H1 (cell line): ENCODE measurements at places on chromosomes 12 and 14. TPM values are rescaled to one million over a fixed set of nuclear protein-coding genes. Genes with fewer than 3 reads are reported as not detected.

The NFE2 gene
- polyA plus RNA-seq: 6.1 and 8.3 TPM in 2 replicates

DNA sequence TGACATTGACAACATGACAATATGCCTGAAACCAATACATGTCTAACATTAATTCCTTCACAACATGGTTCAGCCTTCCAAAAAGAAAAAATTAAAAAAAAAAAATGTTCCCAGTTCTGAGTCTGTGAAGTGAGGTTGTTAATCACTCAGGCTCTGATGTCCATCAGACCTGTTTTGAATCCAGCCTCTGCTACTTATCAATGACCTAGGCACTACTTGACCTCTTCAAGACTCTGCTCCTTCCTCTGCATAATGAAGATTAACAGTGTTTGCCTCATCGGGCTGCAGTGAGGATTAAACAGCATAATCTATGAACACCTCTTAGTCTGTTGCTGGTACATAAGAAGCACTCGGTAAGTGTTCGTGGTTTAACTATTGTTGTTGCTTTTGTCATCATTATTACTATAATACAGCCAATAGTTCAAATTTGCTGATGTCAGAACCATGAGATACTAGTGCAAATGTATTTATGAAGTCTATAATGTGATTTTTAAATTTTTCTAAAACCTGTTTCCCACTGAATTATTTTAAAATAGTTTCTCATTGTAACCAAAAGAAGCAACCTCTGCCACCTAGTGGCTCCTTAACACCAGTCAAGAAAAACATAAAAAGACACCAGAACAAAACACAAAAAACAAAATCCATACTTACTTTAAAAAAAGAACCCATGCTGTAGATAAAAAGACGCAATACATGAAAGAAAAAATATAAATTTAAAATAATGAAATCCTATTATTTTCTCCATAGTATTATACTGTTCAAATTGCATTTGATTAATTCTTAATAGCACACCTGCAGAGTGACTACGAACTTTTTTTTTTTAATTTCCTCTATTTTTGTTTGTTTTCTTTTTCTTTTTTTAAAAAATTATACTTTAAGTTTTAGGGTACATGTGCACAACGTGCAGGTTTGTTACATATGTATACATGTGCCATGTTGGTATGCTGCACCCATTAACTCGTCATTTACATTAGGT is 20.3 kb upstream of the TMX1 start:
- no peak for DNase-seq
- H3K36me3 ChIP-seq: no peaks in the 10 kb centered on the region
- H3K4me1 ChIP-seq: no peaks in the 10 kb centered on the region
- no peaks in the 10 kb centered on the region for H3K27me3 ChIP-seq

DNA sequence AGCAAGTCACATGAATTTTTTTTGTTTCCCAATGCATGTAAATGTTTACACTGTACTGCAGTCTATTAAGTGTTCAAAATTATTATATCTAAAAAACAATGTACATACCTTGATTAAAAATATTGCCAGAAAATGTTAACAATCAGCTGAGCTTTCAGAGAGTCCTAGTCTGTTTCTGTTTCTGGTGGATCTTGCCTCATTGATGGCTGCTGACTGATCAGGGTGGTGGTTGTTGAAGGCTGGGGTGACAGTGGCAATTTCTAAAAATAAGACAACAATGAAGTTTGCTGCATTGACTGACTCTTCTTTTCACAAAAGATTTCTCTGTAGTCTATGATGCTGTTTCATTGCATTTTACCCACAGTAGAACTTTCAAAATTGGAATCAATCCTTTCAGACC is 16.6 kb upstream of the KLRD1 start:
- H3K4me1 ChIP-seq: no peaks in the 10 kb centered on the region
- no peaks in the 10 kb centered on the region for H3K27me3 ChIP-seq
- no peak for DNase-seq
- H3K36me3 ChIP-seq: no peaks in the 10 kb centered on the region

DNA sequence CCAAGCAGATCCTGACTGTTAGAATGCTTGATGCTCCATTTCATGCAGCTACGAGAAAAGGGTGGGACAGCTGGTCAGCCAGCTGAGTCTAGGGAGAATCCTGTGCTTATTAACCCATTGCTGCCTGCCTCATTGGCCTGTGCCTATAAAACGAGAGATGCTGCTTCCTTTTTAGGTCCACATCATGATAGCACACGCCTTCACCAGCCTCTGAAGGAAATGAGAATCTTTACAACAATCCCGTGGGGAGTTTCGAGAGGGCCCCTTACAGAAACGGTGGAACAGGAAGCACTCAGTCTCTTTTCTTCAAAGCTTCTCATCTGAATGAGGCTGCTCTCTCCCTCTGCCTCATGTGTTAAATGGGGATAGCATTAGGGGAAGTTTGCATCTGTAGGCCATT is 147.3 kb upstream of the RFLNA start:
- H3K27me3 ChIP-seq: no peaks in the 10 kb centered on the region
- 0 out of 2 replicates have a peak, but pooled peaks cover 3% of the 10 kb centered on the region for H3K36me3 ChIP-seq
- no peak for DNase-seq
- no peak overlapping the region for H3K27ac ChIP-seq
- H3K4me1 ChIP-seq: no peaks in the 10 kb centered on the region; the same call in 1 of the 2 replicates

GRCh38 chr12:884746-885414 is 64.6 kb downstream of the RAD52 start:
- H3K27ac ChIP-seq: no peak overlapping the region
- no peak overlapping the region for H3K4me3 ChIP-seq
- H3K36me3 ChIP-seq: peaks cover 65% of the 10 kb centered on the region

DNA sequence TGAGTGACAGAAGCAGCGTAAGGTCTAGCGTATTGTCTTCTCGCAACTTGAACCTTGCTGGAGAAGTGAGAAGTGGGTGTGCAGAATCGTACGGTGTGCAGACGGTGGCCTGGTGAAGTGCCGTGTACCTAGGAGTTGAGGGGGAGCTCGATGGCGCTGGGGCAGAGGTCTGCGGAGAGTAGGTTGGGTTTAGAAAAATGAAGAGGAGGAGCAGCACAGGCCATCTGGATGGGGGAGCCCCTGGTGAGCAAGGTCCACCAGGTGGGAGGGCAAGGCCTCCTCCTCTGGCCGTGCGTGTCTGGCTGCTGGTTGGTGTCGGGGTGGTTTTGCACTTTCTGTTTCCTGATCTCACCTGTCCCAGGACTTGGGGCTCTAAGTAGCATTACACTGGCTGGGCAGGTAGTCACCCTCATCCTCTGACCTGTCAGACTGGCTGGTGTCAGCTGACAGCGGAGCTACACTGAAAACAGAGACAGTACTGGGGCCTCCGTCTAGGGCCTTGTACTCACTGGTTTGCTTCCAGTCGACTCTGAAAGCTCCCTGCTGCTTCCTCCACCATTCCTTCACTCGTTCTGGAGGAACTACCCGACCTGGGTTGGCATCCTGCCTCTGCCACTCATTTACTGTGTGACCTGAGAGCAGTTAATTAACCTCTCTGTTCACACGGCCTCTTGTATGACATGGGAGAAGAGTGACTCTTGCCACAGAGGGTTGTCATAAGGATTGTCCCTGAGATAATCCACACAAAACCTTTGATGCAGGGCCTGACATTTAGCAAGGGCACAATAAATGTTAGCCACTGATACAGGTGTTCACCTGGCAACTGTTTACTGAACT is 228.3 kb downstream of the SLC41A2 start:
- no peak for DNase-seq
- no peaks in the 10 kb centered on the region for H3K27me3 ChIP-seq
- H3K36me3 ChIP-seq: no peaks in the 10 kb centered on the region
- no peak overlapping the region for H3K4me3 ChIP-seq
- H3K4me1 ChIP-seq: no peaks in the 10 kb centered on the region

DNA sequence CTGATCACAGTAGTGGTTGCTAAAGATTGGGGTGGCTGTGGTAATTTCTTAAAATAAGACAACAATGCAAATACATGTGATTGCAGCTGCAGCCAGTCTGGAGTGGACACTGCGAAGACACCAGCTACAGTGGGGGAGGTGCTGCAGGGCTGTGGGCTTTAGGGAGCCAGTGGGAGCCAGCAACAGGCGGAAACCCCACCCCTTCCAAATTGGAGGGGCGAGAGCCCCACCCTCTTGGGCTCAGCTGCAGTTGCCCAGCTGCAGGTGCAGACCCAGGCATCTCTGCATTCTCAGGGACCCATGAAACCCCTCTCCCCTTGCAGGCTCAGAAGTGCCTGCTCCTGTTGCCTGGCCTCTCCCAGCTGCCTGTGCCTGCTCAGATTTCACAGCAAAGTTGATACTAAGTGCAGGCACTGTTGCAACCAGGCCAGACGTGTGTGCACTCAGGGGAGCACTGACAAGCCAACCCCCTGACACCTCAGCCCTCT is 104.8 kb downstream of the MYF5 start:
- no peak overlapping the region; the same call in 1 of the 2 replicates for H3K27ac ChIP-seq
- H3K4me1 ChIP-seq: peaks cover 15% of the 10 kb centered on the region
- H3K4me3 ChIP-seq: no peak overlapping the region
- no peaks in the 10 kb centered on the region for H3K36me3 ChIP-seq

- DNase-seq: no peak
- no peaks in the 10 kb centered on the region for H3K4me1 ChIP-seq
- H3K4me3 ChIP-seq: no peak overlapping the region
- H3K36me3 ChIP-seq: no peaks in the 10 kb centered on the region
- H3K27ac ChIP-seq: no peak overlapping the region
These were observed 31.2 kb upstream of the USP44 start for GRCh38 chr12:95582230-95583058.

- no peaks in the 10 kb centered on the region for H3K36me3 ChIP-seq
- H3K27me3 ChIP-seq: no peaks in the 10 kb centered on the region
- DNase-seq: no peak
- no peak overlapping the region for H3K27ac ChIP-seq
These were observed 4.4 kb downstream of the TULP3 start for GRCh38 chr12:2895051-2895451.

GRCh38 chr14:67151082-67151666 is 38.1 kb upstream of the GARIN2 start:
- no peak overlapping the region for H3K4me3 ChIP-seq
- no peaks in the 10 kb centered on the region for H3K27me3 ChIP-seq
- DNase-seq: no peak
- H3K27ac ChIP-seq: no peak overlapping the region

DNA sequence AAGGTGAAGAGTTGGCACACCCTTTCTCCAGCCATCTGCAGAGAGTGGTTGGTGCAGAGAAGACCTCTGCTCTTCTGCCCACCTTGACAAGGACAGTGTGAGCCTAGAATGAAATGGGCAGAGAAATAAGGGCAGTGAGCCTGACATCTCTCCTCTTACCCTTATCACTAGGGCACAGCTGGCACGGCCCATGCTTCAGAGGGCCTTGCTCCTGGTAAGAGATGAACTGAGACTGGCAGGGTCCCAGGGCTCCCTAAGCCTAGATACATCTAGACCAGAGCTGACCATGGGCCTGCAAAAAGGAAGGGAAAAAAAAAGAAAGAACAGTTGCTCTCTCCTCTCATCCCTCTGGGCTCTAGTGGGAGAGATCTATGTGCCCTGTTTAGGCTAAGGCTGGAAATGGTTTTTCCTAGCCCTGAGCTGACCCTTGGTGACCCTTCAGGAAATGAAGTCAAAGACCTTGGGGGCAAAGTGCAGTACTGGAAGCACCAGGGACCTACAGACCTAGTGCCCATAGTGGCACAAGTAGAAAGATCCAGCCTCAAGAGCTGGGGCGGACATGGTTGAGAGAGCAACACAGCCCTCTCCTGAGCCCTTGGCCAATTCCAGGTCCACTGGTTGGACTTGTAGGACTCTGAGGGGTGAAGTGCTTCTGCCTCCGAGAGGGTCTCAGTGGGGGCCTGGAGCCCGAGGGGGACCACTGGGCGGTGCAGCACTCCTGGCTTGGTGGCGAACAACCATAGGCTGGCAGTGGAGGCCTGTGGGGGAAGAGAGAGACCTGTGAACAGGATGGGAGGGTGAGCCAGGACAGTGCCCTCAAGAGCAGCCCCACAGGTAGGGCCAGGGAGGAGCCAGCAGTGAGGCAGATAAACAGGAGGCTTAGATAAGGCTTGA is 22.0 kb downstream of the PRPF40B start:
- peaks cover 51% of the 10 kb centered on the region for H3K36me3 ChIP-seq
- H3K27me3 ChIP-seq: no peaks in the 10 kb centered on the region
- no peak overlapping the region for H3K4me3 ChIP-seq

The YARS2 gene
- 29.8 and 29.9 TPM in 2 replicates for polyA plus RNA-seq

GRCh38 chr12:12582193-12582881 is 19.7 kb upstream of the DUSP16 start:
- no peak overlapping the region for H3K27ac ChIP-seq
- H3K27me3 ChIP-seq: no peaks in the 10 kb centered on the region
- H3K36me3 ChIP-seq: no peaks in the 10 kb centered on the region
- no peak overlapping the region for H3K4me3 ChIP-seq
- H3K4me1 ChIP-seq: no peaks in the 10 kb centered on the region
- no peak for DNase-seq

The SLC6A12 gene
- 0.63 and 0.70 TPM in 2 replicates for polyA plus RNA-seq
